Fibroblast of the aortic adventitia (primary cell): ENCODE measurements at places on chromosomes 12 and 14.

GRCh38 chr12:127275416-127275815, 991.6 kb upstream of the TMEM132C start:
- no peak for DNase-seq

GRCh38 chr12:80187660-80188090, 88.3 kb downstream of the OTOGL start:
- peak; percentile 43 for DNase-seq

GRCh38 chr12:32159381-32159780, 52.7 kb downstream of the BICD1 start:
- DNase-seq = no peak

GRCh38 chr12:810671-811415, 58.5 kb downstream of the WNK1 start:
- DNase-seq = no peak

- no peak for DNase-seq
Measured at GRCh38 chr12:42979746-42980145, 390.2 kb upstream of the PRICKLE1 start.

- peak; percentile 30 for DNase-seq
Measured at GRCh38 chr14:35402323-35403113, 2.0 kb downstream of the NFKBIA start.

- DNase-seq = peak; percentile 71
Measured at GRCh38 chr12:95337146-95337545, 119.5 kb downstream of the VEZT start.

- DNase-seq = no peak
Measured at GRCh38 chr14:20818861-20819260, 16.2 kb upstream of the RNASE1 start.

DNA sequence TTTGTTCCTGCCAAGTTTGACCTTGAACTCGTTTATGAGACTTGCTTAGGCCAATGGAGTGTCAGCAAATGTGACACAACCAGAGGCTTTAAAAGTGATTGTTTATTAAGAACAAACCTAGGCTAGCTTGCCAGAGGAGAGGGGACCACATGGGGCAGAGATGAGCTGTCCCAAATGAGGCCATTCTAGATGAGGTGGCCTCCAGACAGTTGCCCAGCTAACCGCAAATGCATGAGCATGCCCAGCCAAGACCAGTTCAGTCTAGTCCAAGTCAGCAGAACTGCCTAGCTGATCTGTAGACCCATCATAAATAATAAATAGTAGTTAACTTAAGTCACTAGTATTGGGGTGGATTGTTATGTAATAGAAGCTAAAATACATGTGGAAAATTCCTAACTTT, 172.8 kb upstream of the DYRK2 start:
- DNase-seq = no peak
